ENCODE measurements at places on chromosomes 16 and 17.
A peak's percentile ranks its signal among the peaks of the same experiment; 100 is the strongest.

GRCh38 chr17:28720247-28720996, 637 bp downstream of the RPL23A start:
- DNase-seq, result no peak

GRCh38 chr16:81600275-81600674, 155.7 kb downstream of the CMIP start:
- DNase-seq, result no peak

- peak; percentile 69 for DNase-seq
These were observed at the start of gene KIFC3 for GRCh38 chr16:57802341-57803133. Gene KIFC3 (minus strand): TSS chr16:57802491. CDS start chr16:57798243, 4,248 bp downstream.

DNA sequence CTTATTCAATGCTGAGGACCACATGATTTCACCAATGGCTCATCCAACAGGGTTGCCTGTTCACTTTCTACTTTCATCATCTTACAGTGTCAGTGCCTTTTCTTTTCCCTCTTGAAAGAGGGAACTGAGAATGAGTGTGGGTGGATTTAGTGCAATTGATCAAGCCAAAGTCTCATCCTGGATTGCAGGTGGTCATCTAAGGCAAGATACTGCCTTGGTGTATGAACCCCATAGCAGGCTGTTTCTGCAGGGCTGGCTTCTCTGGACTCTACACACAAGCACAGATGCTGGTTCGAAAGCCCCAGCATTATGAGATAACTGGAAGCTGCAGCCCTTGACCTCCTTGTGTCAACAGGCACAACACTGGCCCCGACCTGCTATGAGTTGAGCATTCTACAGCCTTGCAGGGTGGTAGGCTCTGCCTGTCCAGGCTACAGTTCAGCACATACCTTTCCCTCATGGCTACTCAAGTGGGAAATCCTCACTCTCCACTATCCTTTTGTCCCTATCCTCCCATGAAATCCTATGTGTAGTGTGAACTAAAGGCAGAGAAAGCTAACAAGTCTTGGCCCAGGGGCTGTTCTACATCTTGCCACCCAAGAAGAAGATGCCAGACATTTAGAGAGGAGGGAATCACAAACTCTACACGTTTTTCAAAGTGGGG, 358.7 kb downstream of the SLC39A11 start:
- no peak for DNase-seq

Data from progenitor cell of endocrine pancreas (in vitro differentiated cells).